CD4-positive, alpha-beta T cell treated with Interleukin-4 for 1 hour (primary cell): ENCODE measurements at places on chromosomes 7 and 10.

DNA sequence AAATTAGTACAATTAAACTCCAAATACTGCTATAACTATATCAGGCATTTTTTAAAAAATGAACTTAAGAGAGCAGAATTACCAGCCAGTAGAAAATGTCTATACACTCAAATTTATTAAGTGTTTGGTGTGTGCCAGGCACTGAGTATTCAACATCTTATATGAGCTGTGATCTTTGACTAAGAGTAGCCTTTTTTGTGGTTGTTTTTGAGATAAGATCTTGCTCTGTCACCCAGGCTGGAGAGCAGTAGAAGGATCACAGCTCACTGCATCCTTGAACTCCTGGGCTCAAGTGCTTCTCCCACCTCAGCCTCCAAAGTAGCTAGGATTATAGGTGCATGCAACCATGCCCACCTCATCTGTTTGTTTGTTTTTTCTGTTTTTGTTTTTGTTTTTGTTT lies 102.5 kb upstream of the CELF2 start:
- no peak for DNase-seq

DNA sequence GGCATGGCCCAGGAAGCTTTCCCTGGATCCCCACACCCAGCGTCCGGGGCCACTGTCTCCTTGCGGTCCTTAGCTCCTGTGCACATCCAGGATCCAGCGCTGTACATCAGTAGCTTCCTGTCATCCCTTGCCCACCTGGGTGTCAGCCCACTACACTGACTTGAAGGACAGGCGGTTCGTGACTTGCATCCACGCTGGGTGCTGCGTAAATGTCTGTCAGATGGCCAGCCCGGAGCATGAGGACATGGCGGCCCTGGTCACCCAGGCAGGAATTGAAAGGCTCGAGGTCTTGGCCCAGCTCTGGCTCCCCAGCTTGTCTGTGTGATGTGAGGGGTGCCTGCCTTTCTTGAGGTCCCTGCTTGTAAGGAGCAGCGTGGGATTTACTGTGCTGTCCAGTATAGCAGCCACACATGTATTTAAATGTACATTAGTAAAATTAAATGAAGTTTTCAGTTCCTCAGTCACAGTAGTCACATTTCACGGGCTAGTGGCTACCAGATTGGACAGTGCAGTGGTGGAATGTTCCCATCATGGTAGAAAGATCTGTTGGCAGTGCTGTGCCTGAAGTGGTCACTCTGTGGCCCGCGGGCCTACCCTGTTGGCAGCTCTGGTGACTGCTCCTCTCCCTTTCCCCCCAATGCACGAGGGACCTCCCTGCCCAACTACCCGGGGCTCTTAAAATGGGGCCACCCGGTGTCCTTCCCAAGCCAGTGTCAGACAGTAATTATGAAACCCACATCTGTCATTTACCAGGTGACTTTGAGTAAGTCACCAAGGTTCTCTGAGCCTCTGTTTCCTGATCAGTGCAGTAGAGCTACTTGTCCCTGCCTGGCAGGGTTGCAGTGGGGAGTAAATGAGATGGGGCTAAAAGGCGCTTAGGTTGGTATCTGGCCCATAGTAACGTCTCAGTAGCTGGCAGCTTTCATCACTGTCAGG lies 97.8 kb upstream of the PPIF start:
- no peak for DNase-seq

DNA sequence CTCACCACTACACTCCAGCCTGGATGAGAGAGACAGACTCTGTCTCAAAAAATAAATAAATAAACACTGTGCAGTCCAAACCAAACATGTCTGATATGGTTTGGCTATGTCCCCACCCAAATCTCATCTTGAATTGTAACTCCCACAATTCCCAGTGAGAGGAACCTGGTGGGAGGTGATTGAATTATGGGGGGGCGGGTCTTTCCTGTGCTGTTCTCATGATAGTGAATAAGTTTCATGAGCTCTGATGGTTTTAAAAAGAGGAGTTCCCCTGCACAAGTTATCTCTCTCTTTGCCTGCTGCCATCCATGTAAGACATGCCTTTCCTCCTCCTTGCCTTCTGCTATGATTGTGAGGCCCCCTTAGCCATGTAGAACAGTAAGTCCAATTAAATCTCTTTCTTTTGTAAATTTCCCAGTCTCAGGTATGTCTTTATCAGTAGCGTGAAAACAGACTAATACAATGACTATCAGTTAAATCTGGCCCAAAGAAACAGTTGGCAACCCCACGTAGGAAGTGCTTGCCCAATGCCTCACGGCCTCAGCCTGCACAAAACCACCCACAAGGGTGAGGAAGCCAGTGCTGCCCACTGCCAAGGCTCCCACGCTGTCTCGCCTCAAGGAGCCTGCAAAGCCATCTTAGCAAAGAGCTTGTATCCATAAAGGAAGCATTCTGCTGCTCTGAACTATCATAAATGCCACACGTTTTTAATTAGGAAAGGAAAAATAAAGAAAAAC lies 64.7 kb downstream of the PIK3AP1 start:
- no peak for DNase-seq

- no peak for DNase-seq
Observed at GRCh38 chr7:77248154-77248553, 48.5 kb upstream of the FGL2 start.

- DNase-seq = no peak
Observed at GRCh38 chr7:115831371-115831770, 199.2 kb downstream of the TFEC start.

DNA sequence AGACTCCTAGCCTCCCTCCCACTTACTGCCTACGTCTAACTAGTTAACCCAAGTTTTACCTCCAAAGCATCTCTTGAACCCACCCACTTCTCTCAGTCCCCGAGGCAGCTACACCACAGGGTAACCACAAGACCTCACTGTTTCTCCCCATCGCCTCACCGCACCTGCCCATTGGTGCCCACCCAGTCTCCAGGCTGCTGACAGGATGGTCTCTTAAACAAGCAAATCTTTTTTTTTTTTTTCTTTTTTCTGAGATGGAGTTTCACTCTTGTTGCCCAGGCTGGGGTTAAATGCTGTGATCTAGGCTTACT lies 47.0 kb downstream of the DENND2A start:
- no peak for DNase-seq
